Dorsolateral prefrontal cortex (tissue), 122 donors: ENCODE measurements at places on chromosomes 11 and 22.
A peak's percentile ranks its signal among the peaks of the same experiment; 100 is the strongest.

GRCh38 chr11:33448461-33449130, 191.4 kb downstream of the HIPK3 start:
- no peak for DNase-seq

DNA sequence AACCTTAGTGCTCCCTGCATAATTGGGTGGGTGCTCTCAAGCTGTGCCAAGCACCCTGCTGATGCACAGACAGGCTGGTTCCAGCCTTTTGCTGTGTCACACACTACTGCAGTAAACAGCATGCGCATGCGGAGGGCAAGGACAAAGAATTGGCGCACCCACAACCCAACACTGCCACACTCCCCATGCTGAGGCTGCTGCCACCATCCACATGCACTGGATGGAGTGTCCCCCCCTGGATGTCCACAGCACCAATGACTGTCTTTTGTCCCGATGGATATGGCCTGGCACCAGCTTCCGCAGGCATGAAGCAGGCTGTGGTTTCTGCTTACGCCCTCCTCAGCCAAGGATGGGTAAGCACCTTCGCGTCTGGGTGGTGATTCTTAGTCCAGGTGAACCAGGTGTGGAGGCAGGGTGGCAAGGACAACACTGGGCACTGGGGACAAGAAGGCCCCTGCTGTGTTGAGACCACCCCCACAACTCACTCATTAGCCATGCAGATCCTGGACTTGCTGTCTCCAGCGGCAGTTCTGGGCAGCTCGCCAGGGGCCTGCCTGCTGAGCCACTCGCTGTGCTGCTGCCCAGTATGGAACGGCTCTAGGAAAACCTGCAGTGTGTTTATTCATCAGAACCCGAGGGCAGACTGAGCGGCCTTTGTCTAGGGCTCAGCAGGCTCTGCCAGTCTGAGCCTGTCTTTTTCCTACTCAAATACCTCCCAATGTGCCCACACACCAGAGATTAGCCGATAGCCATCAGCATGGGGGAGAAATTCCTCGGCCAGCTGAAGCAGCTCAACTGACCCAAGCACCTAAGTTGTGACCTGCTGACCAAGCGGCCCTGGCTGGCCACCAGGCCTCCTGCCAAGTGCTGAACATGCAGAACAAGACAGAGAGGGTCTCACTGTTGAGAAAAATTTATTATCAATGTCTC, 8.2 kb upstream of the NAP1L4 start:
- peak; percentile 97 for DNase-seq

- no peak for DNase-seq
Measured at GRCh38 chr11:34869425-34869824, 46.8 kb downstream of the APIP start.

GRCh38 chr22:20494978-20495860, at the start of gene KLHL22:
TSS of gene KLHL22 (minus strand) at chr22:20495795. CDS start at chr22:20489211, 6,584 bp downstream.
- peak; percentile 55 for DNase-seq

GRCh38 chr11:75520688-75521087, 5.1 kb downstream of the GDPD5 start:
- no peak for DNase-seq

GRCh38 chr22:39996732-39997131, 2.0 kb downstream of the FAM83F start:
- no peak for DNase-seq

DNA sequence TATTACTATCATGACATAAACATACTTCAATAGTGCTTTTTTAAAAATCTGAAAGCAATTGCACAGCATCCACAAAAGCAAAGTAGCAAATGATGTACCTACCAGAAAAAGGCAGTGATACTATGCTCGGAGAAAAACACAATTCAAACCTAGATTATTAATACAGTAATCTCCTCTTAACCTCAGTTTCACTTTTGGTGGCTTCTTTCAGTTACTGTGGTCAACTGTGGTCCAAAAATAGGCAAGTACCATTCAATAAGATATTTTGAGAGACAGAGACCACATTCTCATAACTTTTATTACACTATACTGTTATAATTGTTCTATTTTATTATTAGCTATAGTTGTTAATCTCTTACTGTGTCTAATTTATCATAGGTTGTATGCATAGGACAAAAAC, 20.8 kb downstream of the KCNA4 start:
- no peak for DNase-seq

DNA sequence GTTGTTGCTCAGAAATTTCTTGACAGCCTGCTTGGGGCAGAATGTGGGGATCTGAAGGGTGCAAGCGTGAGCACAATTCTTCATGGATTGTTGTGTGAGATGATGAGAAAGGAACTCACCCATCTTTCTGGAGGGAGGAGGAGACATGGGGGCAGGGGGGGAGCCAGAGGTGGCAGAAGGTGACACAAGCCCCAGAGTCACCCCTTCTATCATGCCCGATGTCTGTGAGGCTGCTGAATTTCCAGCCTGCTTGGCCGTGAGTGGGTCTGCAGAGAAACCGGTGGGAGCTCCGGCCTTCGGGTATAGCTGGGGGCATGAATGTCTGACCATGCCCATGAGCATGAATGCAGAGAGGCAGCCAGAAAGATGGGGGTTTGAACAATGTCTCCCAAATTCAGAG, 870.7 kb downstream of the TBC1D22A start:
- DNase-seq = no peak

- no peak for DNase-seq
Measured at GRCh38 chr11:101510591-101510990, 73.2 kb downstream of the TRPC6 start.

DNA sequence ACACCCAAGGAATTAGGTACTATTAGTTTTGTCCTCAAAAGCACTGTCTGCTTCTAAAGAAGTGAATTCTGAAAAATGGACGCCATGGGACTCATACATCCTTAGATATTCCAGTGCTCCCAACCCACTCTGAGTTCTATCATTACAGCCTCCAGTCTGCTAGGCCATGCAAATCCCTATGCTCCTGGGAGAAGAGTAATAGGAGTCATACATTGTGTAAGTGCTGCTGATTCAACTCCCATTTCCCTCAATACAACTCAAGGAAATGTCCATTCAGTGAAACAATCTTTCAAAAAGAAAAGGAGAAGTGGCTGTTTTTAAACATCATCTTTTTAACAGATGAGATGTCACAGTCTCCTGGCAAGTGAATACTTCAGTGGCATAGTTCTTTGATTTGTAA, 590.2 kb upstream of the LRRC4C start:
- no peak for DNase-seq

DNA sequence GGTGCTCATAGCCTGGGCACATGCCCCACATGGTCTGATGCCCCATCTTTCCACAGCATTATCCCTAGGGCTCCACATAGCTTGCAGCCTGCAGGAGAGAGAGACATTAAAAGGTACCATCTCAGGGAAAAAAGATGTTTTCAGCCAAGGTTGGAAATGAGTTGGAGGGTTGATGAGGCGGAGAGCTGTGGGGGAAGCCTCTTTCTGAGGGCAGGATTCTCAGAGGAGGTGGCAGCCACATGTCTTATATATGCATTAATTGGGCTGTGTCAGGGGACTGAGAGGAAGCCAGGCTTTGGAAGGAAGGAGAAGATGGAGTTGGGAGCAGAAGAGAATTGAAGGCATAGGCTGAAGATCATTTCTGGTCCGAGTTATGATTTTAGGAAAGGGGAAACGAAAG, 57.8 kb downstream of the CEP164 start:
- no peak for DNase-seq

DNA sequence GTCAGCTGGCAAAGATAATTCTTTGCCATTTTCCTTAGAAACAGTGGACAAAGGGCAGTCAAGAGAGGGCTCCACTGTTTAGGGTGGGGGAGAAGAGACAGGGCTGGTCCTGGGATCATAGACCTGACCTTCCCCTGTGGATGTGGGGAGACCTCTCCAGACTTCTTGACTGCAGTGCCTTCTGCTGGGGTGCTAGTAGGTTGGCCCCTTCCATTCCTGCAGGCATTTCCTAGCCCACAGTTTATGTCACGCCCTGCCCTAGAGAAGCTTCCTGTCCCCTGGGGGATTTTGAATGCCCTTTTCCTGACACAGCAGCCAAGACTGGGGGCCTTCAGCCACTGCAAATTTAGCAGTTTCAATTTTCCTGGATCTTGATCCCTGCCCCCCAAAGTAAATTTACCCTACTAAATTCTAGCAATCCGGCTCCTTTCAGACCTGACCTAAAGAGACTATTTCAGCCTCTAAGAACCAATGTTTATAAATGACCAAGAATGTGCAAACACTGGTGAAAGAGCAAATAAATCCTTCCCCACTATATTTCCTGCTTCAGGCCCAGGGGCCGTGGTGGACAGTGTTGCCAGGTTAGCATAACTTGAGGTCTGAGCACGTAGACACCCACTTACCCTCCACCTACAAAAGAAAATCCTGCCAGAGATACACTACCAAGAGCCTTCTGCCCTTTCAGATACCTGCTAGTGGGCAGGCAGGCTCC, 58.4 kb downstream of the PPFIBP2 start:
- DNase-seq = no peak

DNA sequence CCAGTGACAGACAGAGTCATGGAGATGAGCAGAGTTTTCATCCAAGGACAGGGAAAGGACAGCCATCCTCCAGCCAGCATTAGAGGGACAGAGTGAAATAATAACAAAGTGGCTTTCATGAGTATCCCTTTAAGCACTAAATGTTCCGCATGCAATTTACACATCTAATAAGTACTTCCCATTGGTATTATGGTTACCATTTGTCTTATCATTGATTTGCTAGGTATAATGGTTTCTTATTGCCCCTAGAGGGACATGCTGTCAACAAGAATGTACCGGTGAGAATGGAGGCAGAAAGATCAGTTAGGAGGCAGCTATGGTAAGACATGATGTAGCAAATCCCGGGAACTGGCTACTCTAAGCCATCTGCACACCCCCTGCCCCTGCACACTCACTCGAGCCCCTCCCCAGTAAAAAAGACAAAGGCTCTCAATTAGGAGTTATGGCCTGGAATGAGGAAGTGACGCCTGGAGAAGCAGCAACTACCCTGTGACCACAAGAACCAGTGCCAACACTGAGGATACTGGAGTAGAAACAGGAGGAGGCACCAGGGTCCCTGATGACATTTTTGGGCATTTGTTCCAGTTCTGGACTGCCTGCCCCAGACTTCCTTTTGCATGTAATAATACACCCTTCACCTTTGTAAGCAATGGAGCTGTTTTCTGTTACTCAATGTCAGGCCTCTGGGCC, 30.2 kb upstream of the HMGXB4 start:
- DNase-seq = no peak

DNA sequence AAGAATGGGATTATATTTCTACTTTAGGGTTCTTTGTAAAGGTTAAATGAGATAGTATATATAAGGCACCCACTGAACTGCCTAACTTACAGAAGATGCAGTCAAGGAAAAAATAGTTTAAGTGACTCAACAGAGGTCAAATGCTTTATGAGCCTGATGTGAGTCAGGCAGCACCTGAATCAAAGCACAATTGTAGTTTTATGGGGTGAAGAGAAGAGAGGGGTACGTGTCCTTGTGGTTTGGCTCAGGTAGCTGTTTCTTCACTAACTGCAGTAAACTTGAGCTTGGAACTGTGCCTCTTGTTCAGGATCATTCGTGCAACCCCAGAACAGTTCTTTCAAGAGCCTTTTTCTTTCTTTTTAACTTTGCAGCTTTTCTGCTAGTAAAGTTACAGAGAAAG, 125.2 kb upstream of the SPON1 start:
- DNase-seq = no peak

DNA sequence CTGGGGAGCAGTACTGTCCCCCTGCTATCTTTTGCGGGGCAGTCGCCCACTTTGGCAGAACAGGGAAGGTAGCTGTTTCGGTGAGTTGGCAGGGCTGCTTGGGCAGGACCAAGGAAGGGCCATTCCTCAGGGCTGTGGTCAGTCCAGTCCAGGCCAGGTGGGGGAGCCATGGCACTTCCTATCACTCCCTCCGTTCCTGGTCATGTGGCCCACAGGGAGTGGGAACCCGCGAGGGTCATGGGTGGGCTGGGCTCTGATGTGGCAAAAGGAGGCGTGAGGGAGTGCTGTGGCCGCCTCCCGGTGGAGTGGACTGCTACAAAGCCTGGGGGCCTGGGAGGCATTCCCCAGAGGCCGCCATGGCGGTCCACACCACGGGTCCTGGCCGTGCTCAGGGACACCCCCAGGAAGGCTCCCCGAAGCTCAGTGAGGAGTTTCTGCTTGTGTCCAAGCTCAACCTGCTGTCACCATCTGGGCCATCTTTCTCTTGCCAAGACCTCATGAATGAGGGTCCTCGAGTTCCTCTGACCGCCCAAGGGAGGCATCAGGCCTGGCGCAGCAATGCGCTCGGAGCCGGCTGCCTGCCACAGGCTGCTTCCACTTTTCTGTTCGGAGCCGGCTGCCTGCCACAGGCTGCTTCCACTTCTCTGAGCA, 11.9 kb downstream of the CHID1 start:
- DNase-seq = no peak

- peak; percentile 86 for DNase-seq
Measured at GRCh38 chr11:72789493-72790131, 4.2 kb downstream of the STARD10 start.

DNA sequence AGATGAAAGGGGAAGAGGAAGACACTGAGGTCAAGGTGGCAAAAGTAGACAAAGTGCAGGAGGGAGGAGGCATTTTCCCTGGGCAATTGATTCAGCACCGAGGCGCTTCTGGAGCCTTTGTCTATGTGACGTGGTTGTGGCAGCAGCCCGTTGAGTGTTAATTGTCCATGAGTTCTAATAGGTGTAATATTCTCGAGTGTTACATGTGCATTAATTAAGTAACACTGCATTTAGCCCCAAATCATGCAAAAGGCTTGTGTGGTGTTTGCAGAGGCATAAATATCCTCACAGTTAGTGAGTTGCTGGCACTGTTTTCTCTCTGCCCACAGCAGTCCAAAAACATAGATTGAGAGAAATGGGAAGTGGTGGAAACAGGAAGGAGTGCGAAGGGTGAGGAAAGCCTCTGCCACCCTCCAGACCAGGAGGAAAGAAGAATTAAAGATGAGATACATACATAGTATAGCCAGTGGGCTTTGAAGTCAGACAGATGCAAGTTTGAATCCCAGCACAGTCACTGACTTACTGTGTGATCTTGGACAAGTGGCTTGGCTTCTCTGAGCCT, 361.2 kb downstream of the MN1 start:
- no peak for DNase-seq

DNA sequence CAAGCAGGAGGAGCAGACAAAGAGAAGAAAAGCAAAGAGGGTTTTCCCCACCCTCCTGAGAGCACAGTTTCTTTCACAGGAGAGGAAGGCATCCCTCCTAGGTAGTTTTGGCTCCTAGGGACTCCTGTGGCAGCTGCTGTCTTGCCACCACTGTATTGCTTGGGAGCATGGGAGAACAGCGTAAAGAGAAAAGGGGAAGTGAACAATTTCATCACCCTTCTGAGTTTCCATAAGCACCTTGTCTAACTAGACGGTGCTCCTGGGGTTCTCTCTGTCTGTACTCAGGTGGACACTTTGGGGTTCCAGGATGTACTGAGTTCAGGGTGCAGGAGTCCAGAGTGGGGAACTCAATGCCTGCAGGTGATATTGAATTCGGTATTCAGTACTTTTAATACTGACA, 1430.5 kb downstream of the TBC1D22A start:
- no peak for DNase-seq

DNA sequence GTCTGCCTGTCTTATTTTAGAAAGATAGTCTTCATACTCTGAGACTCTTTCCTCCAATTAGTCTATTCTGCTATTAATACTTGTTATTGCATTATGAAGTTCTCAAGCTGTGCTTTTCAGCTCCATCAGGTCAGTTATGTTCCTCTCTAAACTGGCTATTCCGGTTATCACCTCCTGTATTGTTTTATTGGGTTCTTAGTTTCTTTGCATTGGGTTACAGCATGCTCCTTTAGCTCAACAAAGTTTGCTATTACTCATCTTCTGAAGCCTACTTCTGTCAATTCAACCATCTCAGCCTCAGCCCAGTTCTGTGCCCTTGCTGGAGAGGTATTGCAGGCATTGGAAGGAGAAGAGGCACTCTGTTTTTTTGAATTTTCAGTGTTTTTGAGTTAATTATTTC, 21.0 kb upstream of the OR5AK2 start:
- DNase-seq = no peak

- DNase-seq = no peak
Measured at GRCh38 chr11:83158357-83158786, 1.4 kb downstream of the PCF11 start.
